ENCODE measurements at places on chromosomes 5 and 9.

DNA sequence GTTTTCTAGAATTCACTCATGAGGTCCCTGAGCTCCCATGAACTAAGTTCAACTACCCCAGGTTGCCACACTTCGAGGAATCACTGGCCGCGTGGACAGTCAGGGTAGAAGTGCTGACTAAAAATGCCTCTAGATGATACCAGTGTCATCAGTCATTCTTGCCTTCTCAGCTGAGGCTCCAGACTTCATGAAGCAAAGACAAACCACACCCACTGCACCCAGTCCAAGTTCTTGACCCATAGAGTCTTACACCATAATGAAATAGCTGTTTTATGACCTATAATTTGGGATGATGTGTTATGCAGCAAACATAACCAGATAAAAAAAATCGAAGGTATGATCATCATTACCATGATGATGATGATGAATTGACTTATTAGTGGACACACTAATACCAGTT, 632.9 kb upstream of the TLE4 start:
- DNase-seq, result no peak

DNA sequence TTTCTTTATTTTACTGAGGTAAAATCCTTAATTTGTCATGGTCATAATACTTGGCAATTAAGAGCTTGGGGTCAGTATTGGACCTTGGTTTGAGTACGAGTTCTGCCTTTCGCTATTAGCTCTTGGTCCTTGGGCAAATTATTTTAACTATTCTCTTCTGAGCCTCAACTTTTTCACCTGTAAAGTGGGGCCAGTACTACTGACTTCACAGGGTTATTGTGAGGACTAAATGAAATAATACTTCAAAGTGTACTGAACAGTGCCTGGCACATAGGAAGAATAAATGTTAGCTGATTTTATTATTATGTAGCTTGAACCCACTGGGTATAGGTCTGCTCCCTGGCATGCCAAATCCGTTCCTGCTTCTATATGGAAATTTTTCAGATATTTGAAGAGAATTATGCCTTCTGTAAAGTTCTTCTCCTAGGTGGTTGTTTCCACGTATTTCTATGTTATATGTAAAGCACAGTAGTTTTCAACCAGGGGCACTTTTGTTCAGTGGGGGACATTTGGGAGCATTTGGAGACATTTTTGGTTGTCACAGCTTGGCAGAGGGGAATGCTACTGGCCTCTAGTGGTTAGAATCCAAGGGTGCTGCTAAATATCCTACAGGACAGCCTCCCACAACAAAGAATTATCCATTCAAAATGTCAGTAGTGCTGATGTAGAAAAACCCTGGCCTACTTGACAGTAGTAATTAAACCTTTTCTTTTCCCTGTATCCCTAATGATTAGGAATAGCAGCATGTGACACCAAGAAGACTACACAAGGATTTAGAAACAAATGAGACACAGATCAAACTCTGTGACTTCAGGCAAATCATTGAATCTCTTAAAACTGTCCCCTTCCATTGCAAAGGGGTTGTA, 4.5 kb downstream of the RCL1 start:
- DNase-seq, result peak; percentile 85

- peak; percentile 34 for DNase-seq
These were observed 21.3 kb downstream of the C5orf58 start for GRCh38 chr5:170254056-170254455.

DNA sequence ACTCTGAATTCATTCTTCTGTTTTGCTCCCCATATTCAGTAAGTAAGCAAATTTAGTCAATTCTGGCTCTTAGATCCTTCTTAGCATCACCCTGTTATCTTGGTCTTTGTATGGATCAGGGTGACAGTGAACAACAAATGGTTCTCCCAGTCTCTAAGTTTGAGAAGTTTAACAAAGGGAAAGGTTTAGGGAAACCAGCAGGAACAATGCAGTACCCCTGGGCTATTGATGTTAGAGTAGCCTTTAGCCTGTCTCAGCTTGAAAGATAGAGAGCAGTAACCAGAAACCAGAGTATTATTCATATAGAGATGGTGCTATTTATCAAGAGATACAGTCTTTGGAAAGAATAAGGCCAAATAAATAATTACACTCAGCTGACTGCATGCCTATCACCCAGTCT, 241.8 kb downstream of the CDH12 start:
- DNase-seq, result peak; percentile 16

DNA sequence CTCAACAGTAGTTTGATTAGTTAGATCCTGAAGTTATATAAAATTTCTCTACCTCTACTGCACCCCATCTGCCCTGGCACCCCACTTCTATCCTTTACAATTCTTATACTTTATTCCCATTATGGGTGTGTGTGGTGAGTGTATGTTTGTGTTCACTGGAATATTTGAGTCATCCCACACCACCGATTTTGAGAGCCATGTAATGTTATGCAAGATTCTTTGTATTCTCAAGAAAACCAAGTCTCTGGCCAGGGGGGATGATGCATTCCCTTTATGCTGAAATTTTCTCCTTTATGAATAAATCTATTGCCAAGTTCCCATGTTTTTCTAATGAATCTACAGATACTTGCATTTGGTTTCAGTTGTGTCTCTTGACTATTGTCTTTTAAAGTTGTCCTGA, 266.8 kb downstream of the ARHGEF28 start:
- DNase-seq, result no peak

DNA sequence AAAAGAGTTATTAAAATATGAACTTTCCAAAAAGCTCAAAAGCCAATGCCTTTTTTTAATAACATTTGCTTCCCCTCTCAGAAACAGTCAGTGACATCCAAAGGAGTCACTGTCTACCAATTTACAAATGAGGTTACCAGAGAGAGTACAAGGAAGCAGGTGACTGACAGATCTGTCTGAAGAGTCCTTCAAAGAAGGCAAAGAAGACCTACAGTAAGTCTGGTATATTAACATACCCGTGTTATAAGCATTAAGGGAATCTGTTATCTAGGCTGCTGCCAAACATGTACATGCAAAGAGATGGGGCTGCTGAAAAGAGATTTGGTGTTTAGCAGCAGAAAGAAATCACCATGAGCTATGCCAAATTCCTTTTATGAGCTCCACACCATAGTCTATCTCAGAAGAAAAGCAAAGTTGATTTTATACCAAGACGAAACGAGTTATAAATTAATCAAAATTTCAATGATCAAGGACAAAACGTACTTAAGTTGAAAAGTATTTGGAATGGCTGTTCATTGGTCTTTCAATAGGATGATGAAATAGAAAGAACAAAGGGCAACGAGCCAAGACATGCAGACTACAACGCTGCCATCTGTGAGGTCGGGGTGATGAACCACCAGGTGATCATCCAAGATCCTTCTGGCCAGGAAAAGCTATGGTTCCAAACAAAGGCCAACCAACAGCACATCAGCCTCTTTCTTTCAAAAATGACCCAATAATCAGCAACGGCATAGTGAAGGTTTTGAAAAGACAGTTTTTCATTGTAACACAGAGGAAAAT, 8.1 kb downstream of the PRELID2 start:
- no peak for DNase-seq
